ENCODE measurements at places on chromosomes 12 and 14.

DNA sequence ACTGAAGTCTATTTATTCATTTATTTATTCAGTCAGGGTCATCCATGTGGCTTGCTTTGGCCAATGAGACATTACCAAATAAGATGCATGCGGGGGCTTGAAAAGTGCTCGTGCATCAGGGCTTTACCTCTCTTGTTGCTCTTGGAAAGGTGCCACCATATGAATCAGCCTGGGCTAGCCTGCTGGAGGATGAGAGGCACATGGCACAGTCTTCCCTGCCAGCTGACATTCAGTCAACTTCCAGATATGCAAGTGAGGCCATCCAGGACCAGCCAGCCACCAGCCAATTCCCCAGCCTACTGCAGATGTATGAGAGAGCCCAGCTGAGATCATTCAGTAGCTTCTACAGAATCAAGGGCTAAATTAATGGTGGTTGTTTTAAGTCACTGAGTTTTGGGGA is 105.2 kb upstream of the RPH3A start:
- no peak for DNase-seq

DNA sequence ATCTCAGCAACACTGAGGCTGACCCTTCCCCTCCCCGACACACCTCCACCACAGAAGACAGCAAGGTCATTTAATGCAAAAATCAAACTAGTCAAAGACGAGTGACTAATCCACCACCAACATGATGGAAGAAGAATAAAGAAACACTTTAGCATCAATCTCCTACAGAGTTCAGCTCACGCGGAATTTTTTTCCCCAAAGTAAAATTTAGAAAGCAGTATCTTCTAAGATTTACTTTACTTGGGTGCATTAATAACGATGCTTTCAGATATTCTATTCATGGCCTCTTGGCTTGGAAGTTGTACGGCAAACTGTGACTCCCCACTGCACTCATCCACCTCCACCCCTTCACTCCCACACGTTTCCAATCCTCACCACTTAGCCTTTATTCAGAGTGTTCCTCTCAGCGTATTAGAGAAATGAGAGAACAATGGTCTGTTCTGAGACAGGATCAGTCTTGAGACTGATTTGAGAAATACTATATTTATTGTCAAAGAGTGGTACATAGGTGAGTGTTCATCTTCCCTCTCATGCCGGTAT is 1.9 kb downstream of the EGLN3 start:
- DNase-seq = no peak

- DNase-seq = no peak
These were observed 7.6 kb downstream of the POP5 start for GRCh38 chr12:120573560-120573959.

- no peak for DNase-seq
These were observed 99.1 kb upstream of the MAP1LC3B2 start for GRCh38 chr12:116459916-116460663.

DNA sequence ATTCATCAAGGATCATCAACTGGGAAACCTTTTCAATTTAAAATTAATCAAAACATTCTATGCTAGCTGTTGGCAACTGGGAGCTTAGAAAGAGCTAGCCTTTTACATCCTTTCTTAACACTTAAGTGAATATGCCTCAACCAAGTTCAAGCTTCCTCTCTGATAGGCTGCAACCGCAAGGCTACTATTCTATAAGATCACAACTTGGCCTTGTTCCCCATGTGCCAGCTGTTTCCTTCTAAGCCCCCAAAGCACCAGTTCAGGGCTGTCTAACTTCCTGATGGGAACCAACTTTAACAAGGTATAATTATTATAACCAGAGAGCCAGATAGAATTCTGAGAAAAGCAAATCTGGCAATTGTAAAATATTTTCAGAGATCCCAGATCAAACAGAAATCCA is 37.0 kb downstream of the KCNC2 start:
- no peak for DNase-seq

DNA sequence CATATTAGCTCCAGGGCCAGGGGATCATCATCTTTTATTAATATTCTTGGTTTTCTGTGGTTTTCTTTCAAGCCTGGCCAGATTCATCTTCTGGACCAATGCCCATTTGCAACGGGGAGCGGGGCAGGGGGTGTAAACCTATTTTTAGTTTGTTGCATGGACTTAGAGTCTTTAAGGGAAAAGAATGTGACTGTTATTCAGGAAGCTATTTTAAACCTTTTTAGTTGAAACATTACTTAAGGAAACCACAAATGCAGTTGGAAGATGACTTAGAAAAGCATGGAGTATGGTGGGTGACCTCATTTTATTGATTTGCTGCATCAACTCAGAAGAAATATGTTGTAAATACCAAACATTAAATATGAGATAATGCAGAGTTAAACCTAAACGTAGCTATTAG is 368.4 kb upstream of the E2F7 start:
- DNase-seq = no peak

DNA sequence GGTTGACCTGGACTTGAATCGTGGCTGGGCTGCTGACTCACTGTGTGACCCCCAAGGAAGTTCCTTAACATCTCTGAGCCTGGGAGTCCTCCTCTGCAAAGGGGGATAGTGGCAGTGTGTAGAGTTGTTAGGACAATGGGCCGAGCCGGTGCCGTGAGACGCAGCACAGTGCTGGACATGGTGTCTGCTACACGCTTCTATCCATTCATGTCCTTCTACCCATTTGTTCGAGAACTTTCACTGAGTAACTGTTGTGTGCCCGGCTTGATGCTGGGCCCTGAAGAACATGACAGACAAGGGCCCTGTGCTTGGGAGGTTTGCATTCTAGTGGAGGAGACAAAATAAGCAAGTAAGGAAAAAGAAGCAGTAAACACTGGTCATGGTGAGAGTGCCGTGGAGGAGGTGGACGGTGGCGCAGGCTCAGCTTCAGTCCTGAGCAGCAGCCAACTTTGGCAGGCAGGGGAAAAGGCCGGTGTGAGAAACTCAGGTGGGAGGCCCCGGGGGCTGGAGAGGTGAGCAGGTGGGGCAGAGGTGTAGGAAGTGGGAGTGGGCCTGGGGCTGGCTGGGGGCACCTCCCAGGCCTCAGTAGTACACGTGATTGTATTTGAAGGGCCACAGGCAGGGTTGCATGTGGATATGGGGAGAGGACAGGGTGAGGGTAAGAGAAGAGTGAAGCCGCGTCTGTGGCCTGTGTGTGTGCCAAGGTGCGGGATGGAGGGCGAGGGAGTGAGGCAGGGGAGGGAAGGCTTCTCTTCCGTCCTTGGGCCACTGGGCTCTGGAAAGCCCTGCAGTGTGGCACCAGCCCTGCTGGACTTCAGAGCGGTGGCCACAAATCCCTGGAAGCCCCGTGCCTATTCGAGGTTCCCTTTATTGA is 13.8 kb downstream of the VASH1 start:
- no peak for DNase-seq

GRCh38 chr12:7072035-7072434 is 11.5 kb downstream of the C1S start:
- no peak for DNase-seq

GRCh38 chr14:95478818-95479217 is 37.6 kb downstream of the SYNE3 start:
- DNase-seq = no peak

DNA sequence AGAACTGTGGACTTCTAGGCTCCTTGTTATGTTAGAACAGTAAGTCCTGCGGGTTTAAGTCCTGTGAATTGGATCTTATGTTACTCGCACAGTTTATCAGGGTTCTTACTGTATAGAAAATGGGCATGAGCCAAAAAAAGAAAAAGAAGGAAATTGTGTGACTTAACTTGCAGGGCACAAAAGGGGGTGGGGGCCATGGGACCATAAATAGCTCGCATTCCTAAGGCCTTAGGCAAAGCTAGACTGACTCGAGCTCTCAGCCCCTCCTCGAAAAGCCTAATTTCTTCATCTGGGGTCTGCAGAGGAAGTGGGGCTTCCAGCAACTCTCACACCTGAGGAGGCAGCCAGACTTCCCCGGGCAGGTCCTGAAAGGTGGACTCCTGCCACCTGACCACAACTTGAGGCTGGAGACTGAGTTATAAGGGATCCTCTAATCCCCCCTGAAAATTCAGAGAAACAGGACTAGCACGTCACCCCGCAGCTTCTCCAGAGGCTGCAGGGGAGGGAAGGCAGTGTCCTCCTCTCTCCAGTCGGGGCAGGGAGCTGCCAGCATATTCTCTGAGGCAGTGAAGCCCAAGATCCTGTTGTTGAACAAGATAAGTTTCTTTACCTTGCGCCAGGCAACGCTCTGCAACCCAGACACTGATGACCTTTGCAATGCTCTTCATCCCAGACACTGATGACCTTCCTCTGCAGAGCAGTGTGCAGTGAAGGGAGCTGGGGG is 280.5 kb downstream of the PCNX1 start:
- no peak for DNase-seq

GRCh38 chr14:77469539-77469938 is 11.6 kb downstream of the AHSA1 start:
- no peak for DNase-seq

DNA sequence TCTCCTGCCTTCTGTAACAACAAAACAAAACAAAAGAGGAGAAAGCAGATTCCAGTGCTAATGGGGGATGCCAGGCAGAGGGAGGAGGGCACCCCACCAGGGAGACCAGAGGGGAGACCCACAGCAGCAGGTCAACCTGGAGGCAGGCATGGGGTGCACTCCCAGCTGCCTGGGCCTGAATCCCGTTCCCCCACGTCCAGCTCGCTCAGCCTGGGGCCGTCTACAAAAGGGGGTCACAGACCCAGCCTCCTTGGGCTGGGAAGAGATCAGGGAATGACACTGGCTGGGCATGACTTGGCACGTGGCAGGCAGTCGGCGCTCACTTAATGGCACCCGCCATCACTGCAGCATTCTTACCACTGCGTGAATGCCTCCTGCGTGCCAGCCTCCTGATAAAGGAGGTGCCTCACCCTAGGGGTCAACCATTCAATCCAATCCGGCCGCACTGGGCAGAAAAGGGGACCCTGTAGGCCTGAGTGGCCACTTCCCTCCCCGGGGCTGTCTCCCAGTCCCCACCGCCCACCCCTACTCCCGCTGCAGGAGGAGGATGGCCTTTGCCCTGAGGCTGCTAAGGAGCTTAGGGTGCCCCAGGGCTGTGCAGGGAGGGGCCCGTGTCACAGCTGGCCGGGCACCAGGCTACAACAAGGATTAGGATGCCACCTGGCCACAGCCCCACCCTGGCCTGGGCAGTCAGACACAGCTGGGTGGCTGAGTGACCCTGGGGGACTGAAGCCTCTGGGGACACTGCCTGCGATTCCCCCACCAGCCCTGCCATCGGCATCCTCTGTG is 87.5 kb downstream of the NCOR2 start:
- DNase-seq = peak; percentile 48

- DNase-seq = no peak
These were observed 223.8 kb downstream of the DACT1 start for GRCh38 chr14:58861586-58861985.

DNA sequence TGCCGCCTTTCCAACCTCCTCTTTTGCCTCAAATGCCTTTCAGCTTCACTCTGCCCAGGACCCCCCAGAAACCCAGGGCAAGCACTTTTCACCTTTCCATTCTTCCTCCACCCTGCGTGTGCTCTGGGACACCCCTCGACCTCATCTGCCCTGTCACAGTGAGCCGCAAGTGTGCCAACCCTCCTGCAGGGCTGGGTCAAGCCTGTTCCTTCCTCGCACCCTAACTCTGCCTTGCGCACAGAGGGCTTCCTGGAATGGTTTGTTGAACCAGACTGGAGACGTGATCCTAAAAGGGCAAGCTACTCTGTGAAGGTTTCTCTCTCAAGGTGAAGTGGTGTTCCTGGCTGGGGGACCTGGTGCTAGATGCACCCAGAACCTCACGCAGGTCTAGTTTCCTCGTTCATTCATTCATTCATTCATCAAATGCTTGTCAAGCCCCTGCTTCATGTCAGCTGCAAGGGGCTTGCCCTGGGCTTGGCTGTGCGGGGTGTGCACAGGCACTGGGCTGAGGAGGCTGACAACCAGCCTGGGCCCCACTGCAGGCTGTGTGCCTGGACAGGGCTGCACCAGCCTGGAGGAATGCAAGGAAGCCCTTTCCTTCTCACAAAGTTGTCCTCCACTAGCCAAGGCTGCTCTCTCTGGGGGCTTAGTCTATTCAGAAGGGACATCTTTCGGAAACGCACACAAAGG is 187.2 kb downstream of the CALM1 start:
- no peak for DNase-seq

DNA sequence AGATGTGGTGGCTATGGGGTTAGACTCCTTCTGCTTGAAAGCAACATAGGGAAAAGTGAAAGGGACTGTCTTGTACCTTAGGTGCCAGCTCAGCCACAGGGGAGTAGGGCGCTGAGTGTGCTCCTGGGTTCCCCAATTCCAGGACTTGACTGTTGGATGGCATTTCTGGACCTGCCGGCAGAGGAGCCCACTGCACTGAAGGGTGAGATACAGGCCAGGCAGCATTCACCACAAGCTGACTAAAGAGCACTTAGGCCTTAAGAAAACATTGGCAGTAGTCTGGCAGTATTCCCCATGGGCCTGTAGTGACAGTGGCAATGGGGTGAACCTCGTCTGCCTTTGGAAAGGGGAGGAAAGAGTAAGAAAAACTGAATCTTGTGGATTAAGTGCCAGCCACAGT is 67.1 kb upstream of the TMTC2 start:
- no peak for DNase-seq

DNA sequence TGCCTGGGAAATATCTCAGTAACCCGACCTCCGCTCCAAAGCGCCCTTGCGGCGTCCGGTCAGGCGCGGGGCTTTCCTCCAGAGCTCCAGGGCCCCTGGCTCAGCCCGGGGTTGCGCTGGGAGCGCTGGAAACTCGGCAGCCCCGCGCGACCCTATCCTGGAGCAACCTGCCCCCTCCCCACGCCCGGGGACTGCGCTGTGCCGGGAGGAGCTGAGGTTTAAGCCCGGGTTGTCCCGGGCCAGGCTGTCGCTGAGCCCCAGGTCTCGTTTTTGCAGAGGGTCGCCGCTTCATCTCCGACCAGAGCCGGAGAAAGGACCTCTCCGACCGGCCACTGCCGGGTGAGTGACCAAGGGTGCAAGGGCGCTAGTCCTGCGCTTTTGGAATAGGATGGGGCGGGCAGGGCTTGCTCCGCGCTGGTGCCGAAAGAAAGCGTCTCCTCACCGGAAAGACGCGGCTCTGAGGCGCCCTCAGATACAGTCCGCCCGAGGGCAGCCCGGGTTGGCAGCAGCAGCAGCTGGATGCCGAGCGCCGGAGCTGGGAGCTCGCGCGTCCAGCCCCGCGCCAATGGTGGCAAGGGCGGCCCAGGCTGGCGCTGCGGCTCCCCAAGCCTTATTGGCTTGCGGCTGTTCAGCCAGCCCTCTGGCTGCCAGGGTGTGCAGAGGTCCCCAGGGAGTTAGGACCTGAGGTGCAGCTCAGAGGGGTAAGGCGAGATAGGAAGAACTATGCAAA is 1.5 kb downstream of the SPX start:
- peak; percentile 38 for DNase-seq

- no peak for DNase-seq
These were observed 18.7 kb downstream of the NRXN3 start for GRCh38 chr14:78188882-78189281.

GRCh38 chr12:65953631-65954030 is 129.3 kb downstream of the HMGA2 start:
- no peak for DNase-seq

DNA sequence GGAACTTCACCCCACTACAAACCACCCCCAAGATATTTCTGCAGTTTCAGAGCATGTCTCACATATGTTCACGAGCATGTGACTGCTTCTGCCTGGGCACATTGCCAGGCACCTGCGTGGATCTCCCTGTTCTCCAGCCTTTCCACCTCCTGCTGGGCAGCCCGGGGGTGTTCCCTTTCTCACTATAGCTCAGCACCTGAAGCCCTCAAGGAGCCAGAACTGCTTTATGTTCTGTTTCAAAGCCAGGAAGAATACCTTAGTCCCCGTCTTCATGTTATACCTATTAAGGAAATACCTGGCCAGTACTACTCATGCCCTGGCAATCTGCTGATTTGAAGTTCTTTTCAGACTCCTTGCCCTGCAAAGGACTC is 4.2 kb upstream of the FGF6 start:
- DNase-seq = no peak

GRCh38 chr14:51865953-51866747 is 5.7 kb downstream of the GNG2 start:
- DNase-seq = peak; percentile 15

Data from WERI-Rb-1 (cell line).